ENCODE measurements at places on chromosomes 11 and 22. TPM values are rescaled to one million over a fixed set of nuclear protein-coding genes. Genes with fewer than 3 reads are reported as not detected.

OR51E2 gene
- 0.79 TPM for polyA plus RNA-seq

MRGPRF gene
- 34.4 TPM for polyA plus RNA-seq

OR10G4 gene
- not detected for polyA plus RNA-seq

PATE2 gene
- not detected for polyA plus RNA-seq

SAC3D1 gene
- polyA plus RNA-seq, result 5.3 TPM
